Activated CD8-positive, alpha-beta memory T cell treated with anti-CD3 and anti-CD28 coated beads for 1 hour (primary cell): ENCODE measurements at places on chromosomes 6 and 20.

DNA sequence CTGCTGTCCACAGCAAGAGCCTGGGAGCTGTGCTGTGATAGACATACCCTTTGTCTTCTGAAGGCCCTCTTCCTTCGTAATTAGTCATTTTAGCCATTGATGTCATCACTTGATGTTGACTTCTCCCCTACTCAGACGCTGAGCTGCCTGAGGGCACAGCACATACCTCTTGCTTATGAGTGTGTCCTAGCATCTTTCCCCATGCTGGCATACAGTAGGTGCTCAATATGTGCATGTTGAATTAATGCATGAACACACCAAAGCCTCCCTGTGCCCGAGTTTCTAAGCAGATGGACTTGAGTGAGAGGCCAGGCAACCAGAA is 35.8 kb upstream of the FAM83D start:
- DNase-seq: no peak

- DNase-seq: no peak
These were observed 19.2 kb downstream of the MICA start for GRCh38 chr6:31422587-31422986.

DNA sequence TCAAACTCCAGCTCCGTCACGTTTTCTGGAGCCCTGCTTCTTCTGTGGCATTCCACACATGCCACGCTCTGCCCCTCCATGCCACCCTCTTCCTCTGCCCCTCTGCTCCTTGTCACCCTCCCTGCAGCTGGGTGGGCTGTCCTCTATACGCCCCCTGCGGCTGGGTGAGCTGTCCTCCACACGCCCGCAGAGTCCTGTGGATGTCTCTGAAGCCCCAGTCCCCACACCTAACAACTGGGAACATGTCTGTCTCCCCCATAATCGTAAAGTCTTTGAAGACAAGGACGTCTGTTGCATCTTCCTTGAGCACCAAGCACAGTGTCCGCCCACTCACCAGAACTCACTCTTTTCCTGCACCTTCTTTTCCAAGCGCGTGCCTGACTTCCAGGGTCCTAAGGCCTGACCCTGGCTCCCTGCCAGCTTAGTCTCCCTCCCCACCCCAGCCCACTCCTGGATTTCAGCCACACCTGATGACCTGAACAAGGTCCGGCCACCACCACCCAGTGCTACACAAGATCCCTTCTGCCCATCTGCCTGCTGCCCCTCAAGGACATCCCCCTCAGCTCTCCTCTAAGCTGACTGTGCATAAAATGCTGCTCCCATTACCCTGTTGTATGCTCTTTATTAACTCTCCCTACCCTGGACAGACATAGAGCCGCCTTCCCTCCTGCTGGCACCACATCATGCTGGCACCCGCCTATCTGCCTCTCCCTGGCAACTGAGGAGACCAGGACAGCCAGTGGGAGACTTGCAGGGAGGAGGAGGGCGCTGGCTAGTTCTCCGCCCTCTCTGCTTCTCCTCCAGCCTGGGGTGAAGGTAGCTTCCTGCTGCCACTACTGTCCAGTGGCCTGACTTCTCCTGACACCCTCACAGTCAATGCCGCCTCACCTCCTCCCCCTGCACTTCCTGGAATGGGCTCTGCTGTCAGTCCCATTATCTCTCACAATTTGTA is 10.7 kb upstream of the PRR18 start:
- DNase-seq: no peak

DNA sequence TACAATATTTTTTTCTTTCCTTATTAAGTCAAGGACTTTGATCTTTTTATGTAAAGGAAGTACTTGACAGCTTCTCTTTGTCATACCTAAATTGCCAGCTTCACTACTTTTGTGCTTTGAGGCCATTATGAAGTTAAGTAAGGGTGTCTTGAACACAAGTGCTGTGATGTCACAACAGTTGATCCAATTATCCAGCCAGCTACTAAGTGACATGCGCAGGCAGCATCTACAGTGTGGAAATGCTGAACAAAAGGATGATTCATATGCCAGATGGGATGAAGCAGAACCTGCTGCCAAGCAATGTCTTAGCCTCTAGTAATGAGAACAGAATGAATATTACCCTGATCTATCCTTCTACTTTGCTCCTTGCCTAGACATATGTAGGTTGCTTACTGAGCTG is 68.3 kb upstream of the TMEM244 start:
- DNase-seq: no peak

DNA sequence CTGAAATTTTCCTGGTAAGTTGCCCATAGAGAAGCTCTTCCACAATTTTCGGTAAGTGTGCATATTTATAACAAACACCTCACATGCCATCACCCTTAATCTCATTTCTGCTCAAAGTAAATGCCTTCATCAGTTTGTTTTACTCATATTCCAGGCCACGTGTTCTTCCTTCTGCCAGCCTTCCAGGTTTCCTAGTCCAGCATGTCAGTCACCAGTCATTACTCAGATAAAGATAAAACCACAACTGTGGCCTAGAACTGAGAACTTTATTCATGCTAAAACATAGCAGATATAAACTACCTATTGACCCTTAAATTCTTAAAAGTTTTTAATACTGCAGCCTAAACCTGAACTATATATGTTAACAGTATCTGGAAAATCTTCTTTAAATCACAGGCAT is 149.5 kb upstream of the SLC22A16 start:
- DNase-seq: no peak

DNA sequence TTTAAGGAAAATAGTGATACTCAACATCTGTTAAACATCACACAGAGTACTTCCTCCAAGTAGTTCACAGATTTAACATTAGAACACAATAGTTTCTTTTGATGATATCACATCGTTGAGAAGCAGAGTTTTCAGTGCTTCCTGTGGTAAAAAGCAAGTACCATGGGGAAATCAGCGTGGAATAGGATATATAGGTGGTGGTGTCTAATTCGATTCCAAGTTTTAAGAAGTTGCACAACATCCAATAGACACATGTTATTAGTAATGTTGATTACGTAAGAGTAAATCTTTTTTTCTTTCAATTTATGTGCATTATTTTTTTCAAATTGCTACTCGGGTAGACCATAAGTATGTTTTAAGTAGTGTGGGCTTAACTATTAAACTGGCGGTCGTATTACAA is 360.7 kb downstream of the NKAIN2 start:
- no peak for DNase-seq

DNA sequence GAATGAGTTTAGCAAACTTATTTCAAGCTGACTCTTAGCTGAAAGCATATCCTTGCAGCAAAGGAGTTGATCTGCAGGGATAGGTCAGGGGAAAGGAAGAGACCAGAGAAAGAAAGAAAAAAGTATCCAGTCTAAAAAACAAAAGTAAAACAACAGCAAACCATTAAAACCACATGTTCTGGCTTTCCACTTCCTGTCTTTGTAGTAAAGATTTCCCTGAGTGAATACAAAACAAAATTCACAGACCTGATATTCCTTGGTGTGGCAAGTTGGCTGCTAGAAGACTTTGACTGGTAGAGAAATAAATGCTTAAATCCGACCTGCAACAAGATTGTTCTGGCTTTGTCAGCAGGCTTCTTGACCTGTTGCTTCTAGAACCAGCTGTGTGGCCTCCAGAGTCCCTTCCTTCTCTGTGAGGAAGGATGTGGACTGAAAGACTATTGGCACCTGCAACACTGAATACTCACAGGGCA is 23.4 kb upstream of the MCM3 start:
- no peak for DNase-seq

GRCh38 chr6:116073765-116074440 is 13.2 kb upstream of the FRK start:
- no peak for DNase-seq

- no peak for DNase-seq
These were observed 64.0 kb downstream of the JAG1 start for GRCh38 chr20:10609770-10610169.

GRCh38 chr6:97473979-97474378 is 191.0 kb upstream of the MMS22L start:
- DNase-seq: no peak

DNA sequence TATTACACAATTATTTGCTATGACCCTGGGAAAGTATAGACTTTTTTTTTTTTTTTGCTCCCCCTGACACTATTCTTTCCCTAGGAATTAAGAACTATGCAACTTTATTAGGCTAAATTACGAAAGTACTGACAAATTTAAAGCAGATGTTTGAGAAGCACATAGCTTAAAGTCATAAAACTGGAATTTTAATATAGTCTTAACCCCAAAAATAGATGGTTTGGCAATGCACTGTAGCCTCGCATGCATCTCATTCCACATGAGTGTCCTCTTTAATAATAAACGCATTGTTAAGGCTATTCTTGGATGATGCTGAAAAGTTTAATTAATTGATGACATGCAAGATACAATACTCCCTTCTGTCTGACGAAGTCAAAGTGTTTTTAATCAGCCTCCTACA is 49.3 kb downstream of the TBC1D7 start:
- no peak for DNase-seq

GRCh38 chr20:31923388-31924331 is 28.2 kb downstream of the PDRG1 start:
- no peak for DNase-seq

- DNase-seq: no peak
These were observed 127.5 kb downstream of the ISM1 start for GRCh38 chr20:13348311-13349234.

DNA sequence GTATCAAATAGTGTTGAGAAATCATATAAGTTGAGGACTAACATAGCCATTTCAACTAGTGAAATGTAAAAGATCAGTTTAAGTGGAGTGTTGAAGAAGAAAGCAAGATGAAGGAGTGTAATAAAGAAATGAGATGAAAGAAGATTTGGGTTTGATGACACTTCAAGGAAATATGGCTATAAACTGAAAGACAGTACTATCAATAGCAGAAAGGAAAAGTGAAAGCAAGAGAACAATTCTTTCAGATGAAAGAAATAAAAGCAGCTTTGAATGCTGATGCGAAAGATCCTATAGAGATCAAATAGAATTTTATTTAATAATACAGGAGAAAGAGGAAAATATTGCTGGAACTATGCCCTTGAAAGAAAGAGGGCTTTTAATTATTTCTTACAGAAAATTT is 92.8 kb upstream of the PRSS16 start:
- no peak for DNase-seq

GRCh38 chr20:57657535-57658446 is 37.6 kb upstream of the ZBP1 start:
- DNase-seq: peak; percentile 30

GRCh38 chr20:5463007-5463686 is 146.4 kb upstream of the PROKR2 start:
- DNase-seq: no peak

GRCh38 chr6:106752641-106753040 is 123.3 kb downstream of the QRSL1 start:
- DNase-seq: no peak
